ENCODE measurements at places on chromosomes 12 and 14.

DNA sequence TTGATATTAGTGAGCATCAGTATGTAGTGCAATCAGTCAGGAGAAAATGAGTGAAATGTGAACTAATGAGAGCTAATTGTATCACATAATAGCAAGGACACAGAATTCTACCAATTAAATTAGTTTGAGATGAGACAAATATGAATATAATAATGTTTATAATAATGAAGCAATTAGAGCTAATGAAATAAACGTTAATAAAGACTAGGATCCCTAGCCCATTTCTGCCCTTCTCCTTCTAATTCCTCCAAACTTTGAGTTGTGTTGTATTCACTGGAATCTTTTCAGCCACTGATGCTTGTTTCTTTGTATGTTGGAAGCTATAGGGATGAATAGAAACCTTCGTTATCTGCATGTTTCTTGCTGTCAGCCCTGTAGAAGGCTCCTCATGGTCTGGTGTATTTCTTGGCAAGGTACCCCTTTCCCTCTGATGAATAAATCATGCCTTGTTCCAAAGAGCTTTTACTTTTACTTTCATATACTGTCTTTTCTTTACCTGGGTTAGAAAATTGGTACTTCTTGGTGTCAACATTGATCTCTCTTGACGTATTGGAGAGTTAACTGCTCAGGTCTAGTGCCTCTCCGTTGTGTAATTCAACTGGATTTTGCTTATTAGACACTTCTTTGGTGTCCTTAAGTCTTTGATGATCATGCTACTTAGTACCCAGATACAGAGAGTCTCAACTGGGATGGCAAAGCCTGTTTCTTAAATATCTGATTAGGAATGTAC is 154.8 kb downstream of the PTCSC3 start:
- no peak for DNase-seq

DNA sequence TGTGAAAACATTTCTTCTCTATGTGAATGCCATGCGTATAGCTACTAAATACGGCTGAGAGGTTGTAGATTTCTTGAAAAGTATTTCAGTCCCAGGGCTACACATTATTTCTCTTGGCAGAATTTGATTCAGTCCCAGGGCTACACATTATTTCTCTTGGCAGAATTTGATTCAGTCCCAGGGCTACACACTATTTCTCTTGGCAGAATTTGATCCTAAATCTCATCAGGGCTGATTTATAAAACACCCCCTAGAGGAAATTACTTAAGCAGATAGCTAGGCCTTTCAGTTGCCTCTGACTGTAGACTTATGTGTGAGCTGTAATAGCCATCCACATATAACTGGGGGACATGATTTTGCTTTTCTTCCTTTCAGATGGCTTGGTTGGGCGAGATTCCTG is 50.4 kb downstream of the AK7 start:
- no peak for DNase-seq

- DNase-seq = no peak
Observed at GRCh38 chr12:34398706-34399630, 376.7 kb downstream of the ALG10 start.

DNA sequence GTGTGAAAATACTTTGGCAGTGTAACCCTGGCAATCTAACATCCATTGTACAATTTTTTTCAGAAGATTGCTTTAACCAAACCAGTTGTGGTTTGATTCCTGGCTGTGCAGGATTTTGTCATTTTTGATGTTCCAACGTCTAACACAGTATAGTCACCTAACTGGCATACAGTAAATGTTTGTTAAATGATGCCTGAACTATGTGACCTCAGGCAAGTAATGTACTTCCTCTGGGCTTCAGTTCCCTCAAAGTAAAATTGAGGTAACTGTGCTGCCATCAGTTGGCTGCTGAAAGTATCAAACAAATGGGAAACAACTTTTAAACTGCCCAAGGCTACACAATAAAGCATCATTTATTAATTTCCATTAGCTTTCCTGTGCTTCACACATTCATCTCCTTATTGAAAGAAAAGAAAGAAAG is 4.3 kb downstream of the TM7SF3 start:
- DNase-seq = no peak

DNA sequence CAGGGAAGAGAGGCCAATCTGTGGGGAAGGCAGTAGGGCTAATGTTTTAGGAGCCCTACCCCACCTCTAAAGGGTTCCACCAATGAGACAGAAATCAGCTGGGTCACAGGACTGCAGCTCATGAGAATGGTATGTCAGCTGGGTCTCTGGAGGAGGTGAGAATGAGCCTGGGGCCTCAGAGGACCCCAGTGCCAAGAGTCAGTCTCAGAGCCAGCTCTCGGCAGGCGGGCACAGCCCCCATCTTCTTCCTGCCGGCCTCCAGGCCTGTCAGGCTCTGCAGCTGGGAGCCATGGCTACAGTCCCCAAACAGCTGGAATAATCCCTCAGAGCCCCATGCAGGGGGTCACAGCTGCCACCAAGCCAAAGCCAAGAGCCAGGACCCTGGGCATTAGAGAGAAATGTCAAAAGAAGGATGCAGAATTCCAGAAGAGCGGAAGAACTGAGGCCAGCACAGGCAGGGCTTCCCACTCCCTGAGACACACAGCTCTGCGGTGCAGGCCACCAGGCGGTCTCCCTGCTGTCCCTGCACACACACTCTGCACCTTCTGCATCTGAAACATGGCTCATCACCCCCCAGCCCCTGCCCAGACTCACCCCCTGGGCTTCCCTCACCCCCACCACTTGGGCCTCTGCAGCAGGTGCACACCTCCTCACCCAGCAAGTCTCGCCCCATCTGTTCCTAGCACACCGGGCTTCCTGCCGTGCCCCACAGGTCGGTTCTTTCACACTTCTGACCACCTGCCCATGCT is 26.0 kb downstream of the ITPK1 start:
- no peak for DNase-seq

GRCh38 chr14:33738029-33738428 is 212.8 kb downstream of the EGLN3 start:
- no peak for DNase-seq

- DNase-seq = no peak
Observed at GRCh38 chr12:132835076-132836025, 6.7 kb upstream of the GOLGA3 start.

DNA sequence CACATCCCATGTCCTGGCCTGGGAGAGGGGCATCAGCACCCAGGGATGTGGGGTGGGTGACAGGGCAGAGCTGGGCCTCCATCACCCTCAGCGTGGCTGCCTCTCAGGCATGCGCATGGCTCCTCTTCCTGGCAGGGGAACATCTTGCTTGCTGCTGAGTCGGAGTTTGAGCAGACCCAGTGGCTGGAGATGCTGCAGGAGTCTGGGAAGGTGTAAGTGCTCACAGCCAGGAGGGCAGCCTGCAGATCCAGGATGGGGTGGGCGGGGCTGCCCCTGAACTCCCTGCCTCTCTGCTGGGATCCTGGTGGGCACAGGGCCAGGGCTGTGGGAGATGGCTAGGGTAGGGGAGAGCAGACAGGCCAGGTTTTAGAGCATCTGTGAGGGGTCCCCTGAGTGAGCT is 16.2 kb downstream of the PLEKHD1 start:
- DNase-seq = no peak

GRCh38 chr14:38248321-38249028 is 7.4 kb downstream of the CLEC14A start:
- DNase-seq = no peak

DNA sequence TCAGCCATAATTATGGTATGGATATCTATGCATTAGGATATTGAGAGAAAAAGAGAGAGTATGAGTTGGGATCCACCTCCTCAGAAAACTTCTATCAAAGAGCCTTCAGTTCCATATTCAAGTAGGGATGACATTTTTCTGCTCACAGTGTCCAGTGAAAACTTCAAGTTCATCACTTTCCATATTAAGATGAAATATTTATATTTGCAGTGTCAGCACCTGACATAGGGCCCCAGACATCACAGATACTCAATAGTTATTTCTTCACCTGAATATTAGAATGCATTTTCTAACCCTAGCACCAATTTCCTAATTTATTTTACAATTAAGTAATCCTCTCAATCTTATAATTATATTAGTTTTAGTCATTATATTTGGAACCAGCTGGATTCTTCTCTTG is 318.0 kb upstream of the MGAT4C start:
- no peak for DNase-seq

GRCh38 chr12:89920866-89921265 is 212.2 kb upstream of the ATP2B1 start:
- no peak for DNase-seq

GRCh38 chr12:80400571-80400991 is 43.5 kb upstream of the PTPRQ start:
- DNase-seq = no peak

DNA sequence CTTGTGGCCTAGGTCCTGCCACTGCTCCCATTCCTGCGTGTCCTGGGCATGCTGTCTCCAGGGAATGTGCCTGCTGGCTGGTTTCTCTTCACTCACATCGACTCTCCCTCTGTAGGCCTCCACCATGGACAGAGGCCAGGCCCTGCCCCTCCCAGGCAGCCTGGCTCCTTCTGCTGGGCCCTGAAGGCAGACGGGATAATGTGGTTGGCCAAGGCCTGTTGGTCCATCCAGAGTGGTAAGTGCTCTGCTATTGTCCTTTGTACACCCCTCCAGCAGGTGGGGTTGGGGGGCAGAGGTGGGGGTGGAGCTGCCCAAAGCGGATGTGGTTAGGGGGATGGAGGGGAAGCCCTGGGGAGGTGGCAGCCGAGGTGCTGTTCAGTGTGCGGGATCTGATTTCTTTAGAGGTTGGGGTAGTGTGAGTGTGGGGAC is 9.5 kb upstream of the NR4A1 start:
- DNase-seq = no peak

DNA sequence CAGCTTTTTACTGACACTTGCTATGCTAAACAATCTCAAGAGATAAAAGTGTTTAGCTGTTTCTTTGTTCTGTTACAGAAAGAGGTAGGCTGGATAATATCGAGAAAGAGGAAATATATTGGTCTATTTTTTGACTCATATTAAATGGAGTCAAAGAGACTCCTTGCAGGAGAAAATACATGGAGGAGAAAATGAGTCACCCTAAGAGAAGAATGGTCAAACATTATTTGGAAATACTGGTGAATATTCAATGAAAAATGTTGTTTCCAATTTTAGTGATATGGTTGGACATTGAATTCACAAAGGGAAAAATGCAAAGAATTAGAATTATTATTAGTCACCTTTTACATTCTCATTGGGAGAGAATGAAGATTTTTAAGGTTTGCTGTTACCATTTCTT is 3.2 kb downstream of the KCNJ8 start:
- no peak for DNase-seq

DNA sequence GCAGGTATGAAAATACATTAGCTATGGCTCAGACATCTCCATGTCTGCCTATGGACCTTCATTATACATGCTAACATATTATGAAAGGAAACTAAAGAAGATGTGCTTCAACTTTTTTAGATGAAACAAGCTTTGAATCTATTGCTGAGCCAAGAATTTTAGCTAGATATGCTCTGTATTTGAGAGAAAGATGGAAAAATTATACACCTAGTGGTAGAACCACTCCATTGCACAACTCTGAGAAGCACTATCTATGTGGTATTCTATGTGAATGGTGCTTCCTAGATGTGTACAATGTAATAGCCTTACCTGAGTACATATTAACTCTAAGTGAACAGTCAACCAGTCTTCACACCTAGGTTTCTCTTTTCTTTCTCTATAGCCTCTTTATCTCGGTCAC is 17.3 kb downstream of the EPYC start:
- DNase-seq = no peak

DNA sequence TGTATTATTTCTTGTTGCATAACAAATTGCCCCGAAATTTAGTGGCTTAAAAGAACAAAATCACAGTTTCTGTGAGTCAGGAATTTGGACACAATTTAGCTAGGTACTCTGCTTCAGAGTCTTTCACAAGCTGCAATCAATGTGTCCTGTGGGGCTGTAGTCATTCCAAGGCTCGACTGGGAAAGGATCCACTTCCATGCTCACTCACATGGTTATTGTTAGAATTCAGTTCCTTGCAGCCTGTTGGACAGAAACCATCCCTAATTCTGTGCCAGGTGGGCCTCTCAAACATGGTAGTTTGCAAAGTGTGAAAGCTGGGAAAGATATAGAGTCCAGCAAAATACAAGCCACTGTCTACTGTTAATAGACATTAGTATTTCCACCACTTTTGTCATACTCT is 59.7 kb upstream of the ARID2 start:
- DNase-seq = no peak

DNA sequence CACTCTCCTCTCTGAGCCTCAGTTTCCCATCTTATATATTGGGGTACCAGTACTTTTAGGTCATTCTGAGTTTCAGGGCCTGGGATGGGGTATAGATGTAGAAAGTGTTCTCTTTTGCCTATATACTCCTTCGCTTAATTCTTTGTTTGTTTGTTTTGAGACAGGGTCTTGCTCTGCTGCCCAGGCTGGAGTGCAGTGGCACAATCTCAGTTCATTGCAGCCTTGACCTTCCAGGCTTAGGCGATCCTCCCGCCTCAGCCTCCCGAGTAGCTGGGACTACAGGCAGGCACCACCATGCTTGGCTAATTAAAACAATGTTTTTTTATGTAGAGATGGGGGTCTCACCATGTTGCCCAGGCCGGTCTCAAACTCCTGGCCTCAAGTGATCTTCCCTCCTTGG is 152.1 kb downstream of the AACS start:
- DNase-seq = no peak

DNA sequence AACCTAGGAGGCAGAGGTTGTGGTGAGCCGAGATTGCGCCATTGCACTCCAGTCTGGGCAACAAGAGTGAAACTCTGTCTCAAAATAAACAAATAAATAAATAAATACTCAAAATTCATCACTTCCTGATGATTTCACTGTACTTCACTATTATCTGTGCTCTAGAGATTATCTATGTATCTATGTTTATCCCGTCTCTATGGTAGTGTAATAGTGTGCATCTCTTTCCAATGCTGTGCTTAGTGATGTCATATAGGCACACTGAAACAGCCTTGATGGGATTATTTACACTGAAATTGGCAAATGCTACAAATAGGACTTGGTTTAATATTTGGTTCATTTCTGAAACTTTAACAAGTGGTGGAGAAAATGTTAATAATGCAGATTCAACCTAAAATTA is 6.5 kb downstream of the CAPS2 start:
- DNase-seq = no peak

DNA sequence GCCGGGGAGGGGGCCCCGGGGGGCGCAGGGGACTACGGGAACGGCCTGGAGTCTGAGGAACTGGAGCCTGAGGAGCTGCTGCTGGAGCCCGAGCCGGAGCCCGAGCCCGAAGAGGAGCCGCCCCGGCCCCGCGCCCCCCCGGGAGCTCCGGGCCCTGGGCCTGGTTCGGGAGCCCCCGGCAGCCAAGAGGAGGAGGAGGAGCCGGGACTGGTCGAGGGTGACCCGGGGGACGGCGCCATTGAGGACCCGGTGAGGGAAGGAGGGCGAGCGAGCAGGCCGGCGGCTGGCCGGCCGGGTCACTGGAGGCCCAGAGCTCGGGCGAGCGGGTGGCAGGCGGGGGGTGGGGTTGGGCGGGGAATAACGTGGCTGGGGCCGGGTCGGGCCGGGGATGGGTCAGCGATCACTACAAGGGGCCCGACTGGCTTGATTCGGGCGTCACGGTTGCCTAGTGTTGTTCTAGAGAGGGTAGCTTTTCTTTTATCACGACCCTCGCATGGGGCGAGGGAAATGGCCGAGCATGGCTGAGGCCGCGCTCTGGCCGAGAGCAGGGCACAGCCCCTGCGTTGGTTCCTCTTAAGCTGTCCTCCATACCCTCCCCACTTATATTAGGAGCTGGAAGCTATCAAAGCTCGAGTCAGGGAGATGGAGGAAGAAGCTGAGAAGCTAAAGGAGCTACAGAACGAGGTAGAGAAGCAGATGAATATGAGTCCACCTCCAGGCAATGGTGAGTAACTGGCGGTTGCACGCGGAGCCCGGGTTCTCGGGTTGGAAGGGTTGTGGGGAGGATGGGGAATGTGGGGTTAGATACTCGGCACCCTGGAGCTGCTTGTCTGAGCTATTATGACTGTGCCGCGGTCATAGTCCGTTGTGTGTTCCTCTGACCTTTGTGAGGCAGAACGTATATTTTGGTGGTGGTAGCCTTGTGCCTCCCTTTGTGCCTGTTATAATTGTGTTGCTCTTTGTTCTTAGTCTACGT is 603 bp downstream of the PABPN1 start:
- no peak for DNase-seq
